ENCODE measurements at places on chromosomes 5 and 9.

GRCh38 chr5:55551358-55551757, 16.6 kb upstream of the PLPP1 start:
- peak; percentile 45 for DNase-seq

GRCh38 chr5:57174890-57175510, 1.1 kb downstream of the GPBP1 start:
- DNase-seq: peak; percentile 32

DNA sequence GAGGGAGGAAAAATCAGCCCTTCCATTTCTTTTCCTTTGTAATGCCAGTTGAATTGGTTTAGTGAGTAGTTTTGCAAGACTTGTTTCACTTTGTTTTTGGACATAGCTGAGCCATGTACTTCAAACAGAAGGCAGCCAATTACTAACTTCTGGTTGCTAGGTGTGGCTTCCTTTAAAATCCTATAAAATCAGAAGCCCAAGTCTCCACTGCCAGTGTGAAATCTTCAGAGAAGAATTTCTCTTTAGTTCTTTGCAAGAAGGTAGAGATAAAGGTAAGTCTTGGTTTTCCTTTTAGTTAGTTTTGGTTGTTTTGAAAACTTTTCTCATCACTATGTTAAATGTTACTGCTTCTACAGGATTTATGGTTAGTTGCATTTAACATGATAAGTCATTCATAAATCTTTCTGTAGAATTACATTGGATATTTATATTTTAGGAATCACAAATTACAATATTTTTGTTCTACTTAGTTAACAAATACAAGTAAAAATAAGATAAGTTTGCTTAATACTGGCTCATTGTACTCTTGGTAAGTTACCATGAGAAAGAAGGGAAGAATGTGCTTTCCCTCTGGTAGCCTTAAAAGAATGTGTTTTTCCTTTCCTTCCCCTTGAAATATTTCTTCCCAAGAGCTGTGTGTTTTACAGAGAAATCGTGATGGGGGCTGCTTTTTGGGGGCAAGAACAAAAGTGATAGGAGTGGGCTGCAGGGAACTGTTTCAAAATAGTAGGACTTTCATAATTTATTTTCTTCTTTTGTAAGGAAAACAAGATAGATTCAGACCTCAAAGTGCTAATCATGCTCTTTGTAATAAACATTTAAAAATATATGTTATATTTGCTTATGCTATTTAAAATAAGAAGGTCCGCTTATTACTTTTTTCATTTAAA, at the start of gene ANXA1:
TSS of gene ANXA1 (plus strand) at position 213 of the 890 bp plus-strand sequence. CDS start 6,671 bp downstream, outside the sequence.
- peak; percentile 93 for DNase-seq

DNA sequence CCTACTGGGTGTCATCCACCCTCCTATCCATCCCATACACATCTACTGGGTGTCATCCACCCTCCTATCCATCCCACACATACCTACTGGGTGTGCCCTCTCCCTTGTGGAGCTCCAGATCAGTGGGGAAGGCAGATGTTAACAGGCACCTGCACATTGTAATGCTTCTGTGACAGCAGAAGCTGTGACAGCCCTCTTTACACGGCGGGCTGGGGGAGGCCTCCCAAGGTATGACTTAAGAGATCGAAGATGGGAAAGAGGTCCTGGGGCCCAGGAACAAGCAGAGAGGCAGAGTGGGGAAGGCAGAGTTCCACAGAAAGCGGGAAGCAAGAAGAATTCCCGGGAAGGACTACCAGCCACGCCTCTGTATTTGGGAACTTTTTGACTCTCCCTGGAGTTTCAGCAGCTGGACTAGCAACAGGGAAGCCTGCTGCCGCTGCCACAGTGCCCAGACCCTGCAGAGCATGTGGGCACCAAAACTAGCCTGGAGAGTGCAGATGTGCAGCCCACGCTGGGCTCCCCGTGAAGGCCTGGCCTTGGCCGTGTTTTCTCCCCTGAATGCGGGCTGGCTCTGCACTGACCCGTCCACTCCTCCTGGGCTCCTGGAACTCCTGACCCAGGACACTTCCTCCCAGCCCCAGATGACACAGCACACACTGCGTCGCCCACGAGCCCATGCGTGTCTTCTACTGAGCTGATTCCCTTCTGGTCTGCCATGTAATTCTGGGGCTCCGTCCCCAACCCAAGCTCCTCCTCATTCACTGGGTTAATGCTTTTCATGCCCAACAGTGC, 9.3 kb downstream of the TOR1A start:
- no peak for DNase-seq

- DNase-seq: no peak
Observed at GRCh38 chr9:33943389-33943788, 105.3 kb downstream of the UBAP2 start.

- peak; percentile 19 for DNase-seq
Observed at GRCh38 chr9:121299467-121300282, 31.7 kb downstream of the GSN start.

GRCh38 chr9:21904371-21904770, 89.8 kb downstream of the CDKN2A start:
- DNase-seq: no peak

GRCh38 chr5:14767735-14768507, 103.4 kb downstream of the OTULIN start:
- DNase-seq: no peak

DNA sequence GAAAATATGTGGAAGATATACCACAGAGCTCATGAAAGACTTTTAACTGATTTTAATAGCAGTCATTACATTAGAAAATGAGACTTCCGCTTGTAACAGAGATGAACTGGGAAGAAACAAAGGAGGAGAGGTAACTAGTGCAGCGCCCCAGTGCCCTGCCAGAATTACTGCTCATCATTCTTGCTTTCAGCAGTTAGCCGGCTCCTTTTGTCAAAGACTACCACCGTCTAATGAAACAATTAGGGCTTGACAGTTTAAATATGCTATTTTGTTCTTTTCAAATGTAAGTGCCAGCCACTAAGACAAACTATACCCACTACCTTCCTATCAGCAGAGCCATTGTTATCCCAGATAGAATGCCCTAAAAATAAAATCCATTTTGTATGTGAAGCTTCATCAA, 328.4 kb downstream of the EFNA5 start:
- no peak for DNase-seq

- DNase-seq: no peak
Observed at GRCh38 chr5:103244398-103244797, 14.2 kb upstream of the MACIR start.

GRCh38 chr5:14357851-14358250, 214.7 kb downstream of the TRIO start:
- DNase-seq: no peak

DNA sequence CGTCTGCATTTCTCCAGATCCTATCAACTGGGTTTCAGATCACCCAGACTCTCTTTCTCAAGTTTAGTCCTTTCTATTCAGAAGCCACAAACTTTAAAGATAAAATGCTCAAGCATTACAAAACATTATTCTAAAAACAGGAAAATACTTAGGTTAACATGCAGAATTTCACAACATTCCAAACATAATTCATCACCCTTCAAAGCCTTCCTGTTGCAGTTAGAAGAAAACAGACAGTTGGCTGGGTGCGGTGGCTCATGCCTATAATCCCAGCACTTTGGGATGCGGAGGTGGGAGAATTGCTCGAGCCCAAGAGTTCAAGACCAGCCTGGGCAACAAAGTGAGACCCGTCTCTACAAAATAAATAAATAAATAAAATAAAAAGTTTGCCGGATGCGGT, 7.7 kb upstream of the OCLN start:
- DNase-seq: no peak

- DNase-seq: no peak
Observed at GRCh38 chr9:93114169-93114983, 18.4 kb downstream of the CARD19 start.

DNA sequence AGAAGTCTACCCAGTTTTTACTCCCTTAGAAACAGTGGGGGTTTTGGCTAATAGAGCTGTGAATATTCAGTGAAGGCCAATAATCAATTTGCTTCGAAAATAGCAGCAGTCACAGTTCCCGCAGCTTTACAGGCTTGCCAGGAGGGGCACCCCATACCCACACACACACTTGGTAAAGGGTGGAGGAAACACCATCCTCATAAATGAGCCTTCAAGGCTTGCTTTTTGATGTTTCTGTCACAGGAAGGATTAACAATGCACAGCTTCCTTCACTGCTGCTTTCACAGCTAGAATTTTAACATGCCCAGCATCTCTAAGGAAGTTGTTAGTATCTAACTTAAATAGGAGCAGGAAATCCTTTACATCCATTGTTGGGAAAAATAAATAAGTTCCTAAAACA, 1247.5 kb upstream of the C9orf72 start:
- no peak for DNase-seq

DNA sequence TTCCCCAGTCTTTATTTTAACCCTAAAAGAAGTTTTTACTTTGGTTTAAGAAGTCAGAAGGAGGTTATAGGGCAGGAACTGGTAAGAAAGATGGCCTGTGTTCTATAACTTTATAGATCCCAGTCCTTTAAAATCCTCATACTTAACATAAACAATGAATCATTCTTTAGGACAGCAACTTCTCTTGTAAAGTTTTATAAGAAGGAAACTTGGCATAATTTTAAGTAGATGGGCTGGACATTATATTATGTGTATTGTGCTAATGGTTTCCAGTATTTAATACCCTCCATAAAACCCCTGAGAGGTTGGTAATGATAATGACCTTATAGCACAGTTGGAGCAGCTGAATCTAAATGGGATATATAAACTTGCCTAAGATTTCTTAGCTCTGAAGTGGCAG, 247.2 kb downstream of the FAM170A start:
- no peak for DNase-seq

- no peak for DNase-seq
Observed at GRCh38 chr5:93322974-93323860, 257.8 kb downstream of the NR2F1-AS1 start.

DNA sequence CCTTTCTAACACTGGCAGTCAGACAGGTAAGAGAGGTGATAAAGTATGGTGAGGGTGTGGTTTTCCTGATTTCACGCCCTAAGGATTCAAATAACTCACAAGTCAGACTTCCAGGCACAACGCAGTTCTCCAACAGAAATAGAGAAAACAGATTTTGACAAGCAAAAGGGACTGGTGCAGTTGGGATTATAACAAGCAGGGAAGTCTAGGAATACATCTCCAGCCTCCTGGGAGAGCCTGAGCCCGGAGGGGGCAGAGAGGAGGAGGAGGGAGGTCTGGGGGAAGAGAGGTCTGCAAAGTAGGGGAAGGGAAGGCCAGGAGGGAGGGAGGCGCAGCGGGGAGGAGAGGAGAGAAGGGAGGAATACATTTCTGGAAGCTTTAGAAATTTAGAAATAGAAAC, 1.6 kb downstream of the CMBL start:
- no peak for DNase-seq

- no peak for DNase-seq
Observed at GRCh38 chr9:14434971-14435718, 121.2 kb upstream of the NFIB start.

DNA sequence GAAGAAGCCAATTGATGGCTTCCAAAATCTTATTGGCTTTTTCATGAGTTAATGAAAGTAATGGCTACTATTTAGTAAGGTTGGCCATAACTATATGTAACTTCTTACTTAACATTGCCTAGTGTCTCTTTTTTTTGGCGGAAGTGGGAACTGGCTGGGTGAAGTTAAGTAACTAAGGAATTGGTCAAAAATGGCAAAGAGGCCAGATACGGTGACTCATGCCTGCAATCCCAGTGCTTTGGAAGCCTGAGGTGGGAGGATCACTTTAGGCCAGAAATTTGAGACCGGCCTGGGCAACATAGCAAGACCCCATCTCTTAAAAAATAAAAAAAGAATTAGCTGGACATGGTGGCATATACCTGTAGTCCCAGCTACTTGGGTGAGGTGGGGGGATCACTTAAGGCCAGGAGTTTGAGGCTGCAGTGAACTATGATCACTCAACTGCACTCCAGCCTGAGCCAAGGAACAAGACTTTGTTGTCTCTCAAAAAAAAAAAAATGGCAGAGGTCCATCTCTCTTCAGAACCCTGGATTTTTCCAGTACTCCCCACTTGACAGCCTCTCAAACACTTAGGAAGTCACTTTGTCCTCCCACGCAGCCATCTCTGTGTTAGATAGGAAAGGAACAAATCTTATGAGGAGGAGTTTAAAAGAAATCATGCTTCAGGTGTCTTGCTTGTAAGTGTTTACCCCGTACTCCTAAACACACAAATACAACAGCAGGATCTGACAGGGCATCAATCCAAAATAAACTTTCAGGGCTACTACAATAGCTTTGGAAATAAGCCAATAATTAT, 75.7 kb downstream of the TEK start:
- DNase-seq: no peak

GRCh38 chr5:80874162-80874561, 86.0 kb upstream of the RASGRF2 start:
- DNase-seq: no peak

GRCh38 chr5:9479361-9479760, 66.5 kb downstream of the SEMA5A start:
- peak; percentile 84 for DNase-seq

- no peak for DNase-seq
Observed at GRCh38 chr9:29160763-29161353, 1587.6 kb upstream of the C9orf72 start.

GRCh38 chr9:116342941-116343340, 189.3 kb downstream of the PAPPA start:
- no peak for DNase-seq

- peak; percentile 5 for DNase-seq
Observed at GRCh38 chr5:79827159-79827629, 137.6 kb downstream of the CMYA5 start.

DNA sequence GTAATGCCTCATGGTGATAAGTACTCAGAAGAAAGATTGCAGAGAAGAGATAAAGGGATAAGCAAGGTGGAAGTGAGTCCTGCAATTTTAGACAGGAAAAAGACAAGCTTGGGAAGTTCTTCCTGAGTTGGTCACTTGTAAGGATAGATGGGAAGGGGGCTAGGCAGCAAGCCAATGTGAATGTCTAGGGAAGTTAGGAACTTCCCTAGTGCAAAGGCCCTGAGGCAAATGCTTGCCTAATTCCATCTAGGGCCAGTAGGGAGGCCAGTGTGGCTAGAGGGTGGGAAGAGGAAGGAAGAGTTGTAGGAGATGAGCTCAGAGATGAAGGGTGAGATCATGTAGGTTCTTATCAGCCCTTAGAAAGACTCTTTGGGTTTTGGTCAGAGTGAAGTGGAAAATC, 206.6 kb downstream of the MAT2B start:
- DNase-seq: no peak

DNA sequence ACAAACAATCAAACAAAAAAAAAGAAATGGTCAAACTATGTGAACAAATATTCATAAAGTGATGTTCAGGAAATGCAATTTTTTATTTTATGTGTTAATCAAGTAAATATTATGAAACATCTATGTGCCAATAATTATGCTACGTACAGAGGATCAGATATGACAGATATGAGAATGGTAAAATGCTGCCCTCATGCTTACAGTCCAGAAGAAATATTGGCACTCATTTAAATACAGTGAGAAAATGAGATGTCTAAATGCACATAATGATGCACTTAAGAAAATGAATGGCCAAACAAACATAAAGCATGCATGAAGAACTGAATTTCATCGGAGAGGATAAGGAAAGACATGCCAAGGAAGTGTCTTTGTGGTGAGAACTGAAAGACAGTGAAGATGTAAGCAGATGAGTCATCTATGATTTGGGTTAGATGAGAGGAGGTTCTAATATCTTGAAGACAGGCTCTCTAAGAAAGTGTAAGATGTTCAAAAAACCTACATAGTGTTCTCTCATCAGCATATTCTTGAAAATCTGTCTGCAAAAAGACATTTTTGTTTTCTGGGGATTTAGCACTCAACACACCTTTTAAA, 1231.1 kb upstream of the ACO1 start:
- peak; percentile 43 for DNase-seq

- DNase-seq: no peak
Observed at GRCh38 chr5:110265162-110265561, 461.3 kb downstream of the TMEM232 start.

GRCh38 chr5:25544652-25545249, 900.0 kb upstream of the CDH10 start:
- peak; percentile 4 for DNase-seq
